ENCODE measurements at places on chromosomes 12 and 14.

DNA sequence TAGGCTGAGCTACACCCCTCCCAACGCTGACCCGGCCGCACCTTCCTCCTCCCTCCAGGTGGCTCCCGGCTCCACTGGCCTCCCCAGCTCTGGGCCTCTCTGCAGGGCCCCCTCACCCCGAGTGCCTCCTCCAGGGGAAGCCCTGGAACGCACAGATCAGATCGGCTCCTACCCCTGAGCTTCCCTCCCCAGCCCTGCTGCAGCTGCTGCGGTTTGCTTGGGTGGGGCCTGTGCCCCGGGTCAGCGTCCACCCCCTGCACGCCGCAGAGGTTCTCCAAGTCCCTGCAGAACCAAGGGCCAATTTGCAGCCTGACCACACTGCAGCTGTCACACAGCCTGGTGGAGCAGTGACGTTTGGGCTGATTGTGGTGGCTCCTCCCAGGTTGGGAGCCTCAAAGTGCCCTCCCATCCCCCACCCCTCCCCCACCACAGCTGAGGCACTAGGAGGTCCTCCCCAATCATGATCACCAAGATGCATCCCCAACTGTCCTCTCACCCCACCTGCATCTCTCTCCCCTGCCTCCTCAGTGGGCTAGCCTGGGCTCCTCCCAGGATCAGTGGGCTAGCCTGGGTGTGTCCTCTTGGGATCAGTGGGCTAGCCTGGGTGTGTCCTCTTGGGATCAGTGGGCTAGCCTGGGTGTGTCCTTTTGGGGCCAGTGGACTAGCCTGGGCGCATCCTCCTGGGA lies 12.8 kb upstream of the FBRSL1 start:
- DNase-seq: no peak

- DNase-seq: no peak
Observed at GRCh38 chr12:130715998-130716968, at the start of gene RIMBP2. TSS of gene RIMBP2 (minus strand) at chr12:130716299. CDS start at chr12:130479013, 237,286 bp downstream.

DNA sequence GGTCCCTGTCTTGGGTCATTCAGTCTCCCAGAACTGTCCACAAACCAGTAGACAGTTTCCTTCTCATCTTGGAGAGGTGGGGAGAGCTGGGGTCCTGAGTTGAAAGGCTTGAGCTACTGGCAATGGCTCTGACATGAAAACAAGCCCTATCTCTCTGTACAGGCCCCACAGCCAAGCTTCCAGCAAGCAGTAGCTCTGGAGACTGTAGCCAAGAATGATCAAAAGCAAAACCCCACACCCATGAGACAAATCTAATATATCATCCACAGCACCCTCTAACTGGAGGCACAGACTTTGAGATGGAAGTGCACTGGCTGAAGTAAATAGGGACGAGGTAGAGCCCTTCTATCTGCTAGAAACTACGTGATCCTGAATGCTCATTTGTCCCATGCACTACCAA lies 40.9 kb downstream of the RERG start:
- no peak for DNase-seq

GRCh38 chr12:88628856-88629509 lies 48.7 kb upstream of the KITLG start:
- no peak for DNase-seq

GRCh38 chr14:101595349-101595748 lies 34.1 kb downstream of the DIO3 start:
- no peak for DNase-seq

DNA sequence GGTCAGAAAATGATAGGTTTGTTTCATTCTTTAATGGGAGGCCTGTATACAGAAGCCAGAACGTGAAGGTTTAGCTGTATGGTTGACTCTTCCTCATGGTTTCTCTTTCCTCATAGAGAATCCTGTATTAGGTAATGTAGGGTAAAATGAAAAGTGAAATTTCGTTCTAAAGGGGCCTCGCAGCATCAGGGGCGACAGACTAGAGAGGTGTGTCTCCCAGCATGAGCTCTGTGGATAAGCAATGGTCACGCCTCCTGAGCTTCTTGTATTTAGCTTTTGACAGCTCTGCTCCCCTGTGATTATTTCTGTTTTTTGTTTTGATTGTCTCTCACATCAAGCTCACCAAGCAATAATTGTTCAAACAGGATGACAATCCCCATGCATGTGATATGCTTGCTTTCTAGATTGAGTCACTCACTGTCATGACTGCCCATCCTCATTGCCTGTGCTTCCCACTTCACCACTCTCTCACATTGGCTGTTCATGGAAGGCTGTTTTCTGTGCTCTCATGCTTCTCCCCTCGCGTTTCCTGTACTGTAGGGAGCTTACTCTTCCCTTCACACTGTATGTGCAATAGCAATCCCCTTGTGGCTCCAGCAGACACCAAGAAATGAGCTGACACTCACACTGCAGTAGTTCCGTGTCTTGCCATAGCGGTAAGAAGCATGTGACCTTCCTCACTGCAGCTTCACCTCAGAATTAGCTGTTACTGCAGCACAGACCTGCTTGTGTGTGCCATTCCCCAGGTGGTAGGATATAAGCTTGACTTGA lies 44.0 kb downstream of the RAD52 start:
- DNase-seq: no peak

- DNase-seq: peak; percentile 73
Observed at GRCh38 chr14:61435563-61436337, 114.4 kb downstream of the PRKCH start.

DNA sequence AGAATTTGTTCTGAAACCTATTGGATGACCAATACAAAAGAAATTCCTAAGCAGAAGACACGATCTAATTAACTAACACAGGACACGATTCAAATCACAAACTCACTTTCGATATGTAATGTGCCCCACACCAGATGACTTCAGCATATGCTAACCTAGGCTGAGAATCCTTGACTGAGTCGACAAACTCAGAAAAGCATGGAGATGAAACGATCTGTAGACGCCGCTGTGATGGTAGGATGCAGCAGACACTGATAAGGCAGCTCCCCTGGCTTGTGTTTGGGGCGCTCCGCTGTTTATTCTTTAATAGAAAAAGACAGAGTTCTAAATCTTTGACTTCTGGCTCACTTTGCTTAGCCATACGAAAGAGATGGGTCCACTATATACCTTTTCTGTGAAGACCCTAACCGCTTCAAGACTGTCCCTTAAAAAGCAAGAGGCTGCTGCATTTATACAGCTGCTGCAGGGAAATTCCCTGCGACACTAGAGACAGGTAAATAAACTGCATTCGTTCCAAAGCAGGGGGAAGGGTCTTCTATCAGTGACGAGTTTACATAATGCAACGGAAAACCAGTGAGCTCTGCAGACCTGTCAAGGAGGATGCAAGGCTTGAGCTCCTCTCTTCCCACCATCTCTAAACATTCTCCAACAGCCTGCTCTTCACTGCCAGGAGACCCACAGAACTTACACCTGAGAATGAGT lies 929 bp downstream of the CHD8 start:
- no peak for DNase-seq

DNA sequence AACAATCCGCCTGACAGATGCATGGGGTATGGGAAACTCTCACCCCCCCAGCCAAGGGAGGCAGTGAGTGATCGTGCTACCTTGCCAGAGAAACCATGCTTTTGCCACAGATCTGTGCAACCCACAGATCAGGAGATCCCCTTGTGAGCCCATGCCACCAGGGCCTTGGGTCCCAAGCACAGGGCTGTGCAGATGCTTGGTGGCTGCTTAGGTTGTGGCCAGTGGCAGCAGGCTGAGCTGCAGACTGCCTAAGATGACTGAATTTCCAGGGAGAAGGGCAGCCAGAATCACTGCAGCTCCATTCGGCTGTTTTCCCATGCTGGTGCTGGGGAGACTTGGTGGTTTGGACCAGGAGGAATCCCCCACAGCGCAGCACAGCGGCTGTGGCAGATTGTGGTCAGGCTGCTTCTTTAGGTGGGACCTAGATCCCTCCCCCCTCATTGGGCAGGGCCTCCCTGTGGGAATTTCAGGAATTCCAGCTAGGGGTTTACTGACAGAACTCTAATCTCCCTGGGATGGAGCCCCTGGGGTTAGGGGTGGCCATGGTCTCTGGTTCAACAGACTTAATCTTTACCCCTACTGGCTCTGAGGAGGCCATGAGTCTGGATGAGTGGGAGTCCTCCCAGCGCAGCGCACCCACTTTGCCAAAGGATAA lies 264.6 kb upstream of the DAAM1 start:
- no peak for DNase-seq

GRCh38 chr12:19021646-19022045 lies 107.9 kb upstream of the PLEKHA5 start:
- no peak for DNase-seq

- no peak for DNase-seq
Observed at GRCh38 chr12:48583728-48584127, 13.9 kb upstream of the LALBA start.

DNA sequence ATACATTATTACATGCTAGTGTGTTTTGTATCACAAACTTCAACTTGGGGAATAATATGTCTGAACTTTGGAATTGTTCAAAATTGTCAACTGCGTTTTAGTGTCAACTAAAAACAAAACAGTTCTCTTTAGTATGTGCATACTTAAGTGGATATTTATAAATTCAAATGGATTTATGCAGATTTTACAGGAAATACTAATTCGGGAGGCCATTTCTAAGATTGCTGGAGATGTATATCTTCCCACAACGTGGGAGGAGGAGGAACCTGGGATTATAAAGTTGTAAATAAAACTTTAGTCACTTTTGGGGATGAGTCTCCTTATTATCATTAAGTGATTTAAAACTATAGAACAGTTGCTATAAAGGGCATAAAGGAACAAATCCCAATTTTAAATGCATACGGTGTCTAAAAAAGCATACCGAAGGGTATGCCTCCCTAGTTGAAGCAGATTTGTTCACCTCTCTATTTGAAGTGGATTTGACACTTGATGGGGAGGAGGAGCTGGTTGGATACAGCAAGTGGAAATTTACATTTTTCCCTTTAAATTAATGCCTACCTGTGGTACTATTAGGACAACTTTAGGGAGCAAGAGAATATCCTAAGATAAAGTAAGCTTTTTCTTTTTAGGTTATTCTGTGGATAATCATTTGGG lies 2.7 kb downstream of the PDE3A start:
- no peak for DNase-seq

DNA sequence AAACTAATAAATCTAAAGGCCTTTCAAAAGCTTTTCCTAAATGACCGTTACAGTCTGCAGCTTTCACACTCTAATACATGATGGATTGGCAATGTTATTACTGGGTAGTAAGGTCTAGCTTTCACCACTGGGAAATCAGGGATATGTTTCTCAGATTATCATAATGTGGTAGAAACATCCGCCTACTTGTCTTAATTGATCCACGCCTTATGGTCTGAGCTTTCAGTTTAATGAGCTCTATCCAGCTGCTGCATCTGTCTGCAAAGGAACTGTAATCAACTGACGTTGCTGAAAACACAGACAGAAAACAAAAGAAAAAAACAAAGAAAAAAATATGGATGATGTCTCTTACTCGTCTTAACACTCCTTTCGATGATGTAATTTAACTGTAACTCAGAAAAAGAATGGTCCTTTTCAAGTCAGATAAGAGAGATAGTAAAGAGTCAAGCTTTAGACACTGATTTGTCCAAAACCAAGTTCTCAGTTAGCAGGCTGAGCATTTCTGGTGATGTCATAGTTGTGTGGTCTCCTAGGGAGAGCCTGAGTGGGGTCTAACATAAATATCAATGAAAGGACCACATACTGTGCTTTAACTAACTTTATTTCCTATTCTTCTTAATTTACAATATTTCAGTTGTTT lies 85.9 kb downstream of the C2CD5 start:
- no peak for DNase-seq

- DNase-seq: no peak
Observed at GRCh38 chr12:49587174-49587908, 18.1 kb downstream of the FAM186B start.

GRCh38 chr14:99724939-99725773 lies 41.1 kb downstream of the CYP46A1 start:
- DNase-seq: no peak

GRCh38 chr14:24300326-24300980 lies 803 bp downstream of the NOP9 start:
- no peak for DNase-seq

DNA sequence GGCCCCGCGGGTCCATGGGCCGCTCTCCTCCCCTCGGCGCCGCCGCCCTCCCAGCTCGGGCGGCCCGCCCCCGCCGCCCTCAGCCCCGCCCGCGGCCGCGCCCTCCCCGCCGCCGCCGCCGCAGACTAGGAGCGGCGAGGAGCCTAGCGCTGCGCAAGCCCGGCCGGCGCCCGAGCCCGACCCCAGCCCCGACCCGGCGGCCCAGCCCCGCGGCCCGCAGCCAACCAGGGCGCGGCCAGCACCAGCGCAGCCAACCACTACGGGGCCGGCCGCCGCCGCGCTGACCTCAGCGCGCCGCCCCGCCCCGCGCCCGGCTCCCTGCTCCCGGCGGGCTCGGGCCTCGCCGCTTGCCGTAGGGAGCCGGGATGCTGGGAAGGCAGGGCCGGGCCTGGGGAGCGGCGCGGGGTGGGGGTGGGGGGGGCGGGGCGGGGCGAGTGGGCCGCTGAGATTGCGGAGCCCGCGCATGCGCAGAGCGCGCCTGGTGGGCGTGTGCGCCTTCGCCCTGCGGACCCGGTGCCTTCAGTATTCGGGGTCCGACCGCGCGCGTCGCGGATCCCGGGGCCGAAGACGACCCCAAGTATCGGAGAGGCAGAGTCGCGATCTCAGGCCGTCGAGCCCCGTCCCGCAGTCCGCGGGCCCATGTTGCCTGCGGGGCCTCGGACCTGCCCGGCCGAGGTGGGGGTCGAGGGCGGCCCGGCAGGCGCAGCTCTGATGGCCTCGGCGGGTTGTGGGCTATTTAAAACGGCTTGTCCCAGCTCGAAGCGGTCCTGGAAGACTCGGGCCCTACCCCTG lies at the start of gene CDC42BPB:
CDC42BPB (minus strand) TSS at position 178 of the 792 bp plus-strand sequence. CDS start 376 bp downstream, outside the sequence.
- peak; percentile 86 for DNase-seq

GRCh38 chr14:31690056-31690455 lies 128.9 kb downstream of the NUBPL start:
- no peak for DNase-seq

- no peak for DNase-seq
Observed at GRCh38 chr12:64186789-64187188, 35.3 kb downstream of the KICS2 start.

DNA sequence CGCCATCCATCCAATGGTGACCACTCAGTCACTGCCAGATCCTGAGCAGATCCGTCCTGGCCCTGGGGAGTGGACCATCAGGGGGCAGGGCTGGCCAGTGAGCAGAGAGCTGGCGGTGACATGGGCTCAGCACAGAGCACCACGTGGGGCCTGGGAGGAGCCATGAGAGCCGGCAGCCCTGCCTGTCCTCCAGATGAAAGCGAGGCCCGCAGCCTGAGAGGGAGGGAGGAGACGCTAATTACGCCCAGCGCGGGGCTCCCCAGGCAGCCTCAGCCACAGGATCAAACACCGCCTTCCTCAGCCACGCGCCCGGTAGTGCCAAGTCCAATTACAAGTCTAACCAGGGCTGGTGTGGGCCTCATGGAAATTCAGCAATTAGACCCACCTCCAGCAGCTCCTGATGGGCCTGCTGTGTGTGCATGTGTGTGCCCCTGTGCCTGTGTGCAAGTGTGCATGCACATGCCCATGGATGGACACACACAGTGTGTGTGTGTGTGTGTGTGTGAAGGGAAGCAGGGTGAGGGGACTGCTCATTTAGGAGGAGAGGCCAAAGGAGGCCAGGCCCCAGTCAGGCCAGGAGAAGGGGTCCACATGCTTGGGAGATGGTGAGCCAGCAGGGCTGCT lies 68.0 kb downstream of the KIF26A start:
- DNase-seq: no peak

GRCh38 chr14:50998612-50999011 lies 54.3 kb upstream of the PYGL start:
- no peak for DNase-seq

GRCh38 chr14:20823859-20824258 lies 21.2 kb upstream of the RNASE1 start:
- no peak for DNase-seq
